ENCODE measurements at places on chromosomes 16 and 17.
A peak's percentile ranks its signal among the peaks of the same experiment; 100 is the strongest.

DNA sequence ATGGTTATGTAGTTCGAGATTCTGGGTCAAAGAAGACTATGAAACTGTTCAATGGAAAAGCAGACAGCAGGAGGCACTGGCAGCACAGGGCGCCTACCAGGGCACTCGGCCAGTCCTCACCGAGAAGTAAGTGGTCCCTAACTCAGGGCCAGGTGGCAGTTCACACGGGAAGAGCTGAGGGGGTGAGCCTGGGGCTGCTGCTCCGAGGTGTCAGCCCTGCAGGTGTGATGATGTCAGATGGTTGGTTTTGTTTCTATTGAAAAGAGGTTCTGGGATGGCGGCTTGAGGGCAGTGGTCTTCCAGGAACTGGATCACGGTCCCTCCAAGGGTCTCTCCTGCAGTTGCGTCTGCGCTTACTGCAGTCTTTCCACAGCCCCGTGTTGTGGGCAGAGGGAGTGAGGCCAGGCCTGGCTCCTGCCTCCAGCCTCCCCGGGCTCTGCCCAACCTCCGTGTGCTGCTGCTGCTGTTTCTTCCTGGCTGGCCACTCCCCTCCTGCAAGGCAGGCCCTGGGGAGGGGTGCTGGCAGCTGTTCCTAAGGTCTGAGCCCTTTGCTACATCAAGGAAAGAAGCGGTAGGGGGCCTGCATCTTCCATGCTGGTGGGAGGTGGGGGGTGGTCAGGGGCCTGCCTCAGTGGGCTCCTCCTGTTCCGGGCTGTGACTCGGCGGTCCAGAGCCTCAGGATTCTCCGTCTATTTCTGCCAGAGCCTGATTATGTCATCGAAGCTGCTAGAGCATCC, 22.6 kb downstream of the RNF213 start:
- no peak for ATAC-seq

DNA sequence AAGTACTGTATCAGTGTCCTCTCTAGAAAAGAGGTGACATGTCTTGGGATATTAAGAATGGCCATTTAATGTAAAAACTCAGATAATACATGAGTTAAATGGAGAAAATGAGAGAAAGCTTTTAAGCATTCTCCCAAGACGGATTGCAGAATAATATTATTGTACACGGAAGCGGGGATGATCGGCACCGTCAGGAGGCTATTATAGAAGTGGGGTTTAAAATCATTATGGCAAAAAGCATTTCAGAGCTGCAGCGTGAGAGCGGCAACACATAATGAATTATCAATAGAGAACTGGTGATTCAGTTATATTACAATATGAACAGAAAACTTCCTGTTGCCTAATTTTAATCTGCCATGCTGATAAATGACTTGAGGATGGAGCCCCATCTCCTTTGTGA, 261.7 kb upstream of the IRX3 start:
- ATAC-seq: no peak

DNA sequence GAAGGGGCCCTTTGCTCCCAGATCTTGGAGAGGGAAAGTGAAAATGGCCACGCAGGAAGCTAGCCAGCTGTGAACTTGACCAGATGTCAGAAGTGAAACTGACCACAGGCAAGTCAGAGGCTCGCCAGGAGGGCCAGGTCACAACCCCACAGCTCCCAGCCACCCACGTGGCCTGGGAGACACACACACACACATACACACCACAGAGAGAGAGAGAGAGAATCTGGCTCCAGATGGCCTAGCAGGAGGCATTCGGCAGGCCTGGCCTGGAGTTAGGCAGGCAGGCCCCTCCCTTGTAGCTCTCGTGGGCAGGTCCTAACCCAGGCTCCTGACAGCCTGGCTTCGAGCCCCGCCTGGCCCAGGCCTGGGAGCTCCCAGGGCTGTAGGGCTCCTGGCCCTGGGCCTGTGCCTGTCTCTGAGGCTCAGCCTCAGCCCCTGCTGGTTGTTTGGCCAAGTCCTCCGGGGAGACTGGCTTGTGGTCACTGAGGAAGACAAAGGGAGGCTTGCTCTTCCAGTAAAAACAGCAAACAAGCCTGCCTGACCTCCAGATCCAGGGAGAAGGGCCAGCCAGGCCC, 20.2 kb downstream of the NGFR start:
- no peak for ATAC-seq

DNA sequence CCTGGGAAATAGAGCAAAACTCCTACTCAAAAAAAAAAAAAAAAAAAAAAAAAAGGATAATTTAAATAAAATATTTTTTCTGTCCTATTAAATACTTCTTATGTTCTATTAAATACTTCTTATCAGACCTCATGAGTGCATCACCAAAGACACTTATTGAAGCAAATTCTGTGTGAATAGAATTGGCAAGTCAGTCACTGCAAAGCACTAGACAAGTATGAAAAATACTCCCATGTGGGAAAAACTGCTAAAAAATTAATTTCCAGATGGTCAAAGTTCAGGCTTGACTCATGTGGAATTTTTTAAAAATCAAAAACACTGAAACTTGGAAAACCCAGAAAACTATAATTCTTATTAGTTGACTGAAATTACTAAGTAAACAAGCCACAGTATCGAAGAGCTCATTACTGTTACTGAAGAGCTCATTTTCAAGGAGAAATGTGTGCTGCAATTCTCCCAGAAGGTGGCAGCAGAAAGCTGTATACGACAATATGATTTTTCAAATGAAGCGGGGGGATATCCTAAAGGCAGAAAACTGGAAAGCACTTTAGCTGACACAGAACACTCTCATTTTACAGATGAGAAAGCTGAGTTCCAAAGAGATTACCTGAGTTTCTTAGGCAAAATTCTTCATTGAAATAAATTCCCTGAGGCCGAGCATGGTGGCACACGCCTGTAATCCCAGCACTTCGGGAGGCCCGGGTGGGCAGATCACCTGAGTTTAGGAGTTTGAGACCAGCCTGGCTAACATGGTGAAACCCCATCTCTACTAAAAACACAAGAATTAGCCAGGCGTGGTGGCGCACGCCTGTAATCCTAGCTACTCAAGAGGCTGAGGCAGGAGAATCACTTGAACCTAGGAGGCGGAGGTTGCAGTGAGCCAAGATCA, 15.9 kb upstream of the FBXO47 start:
- ATAC-seq: peak; percentile 58

- ATAC-seq: no peak
Observed at GRCh38 chr17:50908140-50908859, 42.1 kb upstream of the TOB1 start.

DNA sequence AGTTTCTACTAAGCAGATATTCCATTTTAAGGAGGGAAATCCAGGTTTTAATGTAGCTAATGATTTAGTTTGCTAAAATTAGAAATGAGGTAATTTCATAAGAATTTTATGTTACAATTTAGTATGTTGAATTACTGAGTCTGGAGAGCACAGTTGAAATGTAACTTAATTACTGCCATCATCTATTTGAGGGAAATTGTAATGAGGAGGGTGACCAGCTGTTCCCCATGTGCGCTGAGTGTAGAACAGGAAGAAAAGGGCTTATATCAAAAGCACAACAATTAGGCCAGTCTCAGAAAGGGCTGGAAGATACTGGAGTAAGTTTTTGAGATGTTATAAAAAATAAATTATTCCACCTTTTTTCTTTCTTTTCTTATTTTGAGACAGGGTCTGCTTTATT, 735.1 kb upstream of the GOT2 start:
- ATAC-seq: no peak

DNA sequence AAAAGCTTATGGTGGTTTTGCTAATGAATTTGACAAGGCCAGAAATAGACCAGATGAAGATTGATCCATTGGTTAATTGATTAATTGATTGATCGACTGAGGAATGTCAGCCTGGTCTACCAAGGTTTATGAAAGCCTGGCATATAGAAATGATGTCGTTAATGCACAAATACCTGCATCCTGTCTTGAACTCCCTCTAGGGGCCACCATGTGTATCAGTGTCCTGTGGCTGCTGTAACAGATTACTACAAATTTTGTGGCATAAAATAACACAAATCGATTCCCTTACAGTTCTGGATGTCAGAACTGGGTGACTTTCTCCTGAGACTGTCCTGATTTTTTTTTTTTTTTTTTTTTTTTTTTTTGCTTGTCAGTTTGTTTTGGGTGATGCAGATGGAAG, 553.2 kb downstream of the MAF start:
- ATAC-seq: no peak

GRCh38 chr16:1673424-1674151, 4.5 kb upstream of the JPT2 start:
- no peak for ATAC-seq

DNA sequence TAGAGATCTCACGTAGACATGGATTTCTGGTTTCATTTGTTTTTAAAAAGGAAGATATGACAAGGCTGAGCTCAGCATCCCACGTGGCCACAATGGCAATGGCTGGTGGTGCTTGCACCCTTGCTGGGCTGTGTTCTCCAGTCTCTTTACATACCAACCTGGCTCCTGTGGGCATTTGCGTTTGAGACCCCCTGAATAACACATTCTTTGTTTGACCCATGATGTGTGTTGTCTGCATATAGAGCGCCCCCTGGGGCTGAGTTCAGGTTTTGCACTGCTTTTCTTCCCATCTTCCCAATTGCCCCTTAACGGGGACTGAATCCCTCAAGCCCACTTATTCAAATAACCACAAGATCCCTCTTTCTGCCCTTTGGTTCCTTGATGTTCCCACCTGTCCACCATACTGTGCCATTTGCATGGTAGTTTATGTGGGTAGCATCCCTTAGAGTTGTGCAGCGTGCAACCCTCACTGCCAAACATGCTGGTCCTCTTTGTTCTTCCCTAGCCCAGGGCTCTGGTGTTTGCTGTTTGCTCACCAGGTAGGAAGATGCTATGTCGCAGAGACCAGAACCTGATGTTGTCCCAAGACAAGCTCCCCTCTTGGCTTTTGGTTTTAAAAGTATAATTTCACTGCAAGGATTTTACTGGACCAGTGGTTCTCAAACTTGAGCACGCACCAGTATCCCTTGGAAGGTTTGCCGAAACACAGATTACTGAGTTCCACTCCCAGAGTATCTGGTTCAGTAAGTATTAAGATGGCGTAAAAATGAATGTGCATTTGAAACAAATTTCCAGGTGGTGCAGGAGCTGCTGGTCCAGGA, 38.5 kb upstream of the NKD1 start:
- no peak for ATAC-seq

DNA sequence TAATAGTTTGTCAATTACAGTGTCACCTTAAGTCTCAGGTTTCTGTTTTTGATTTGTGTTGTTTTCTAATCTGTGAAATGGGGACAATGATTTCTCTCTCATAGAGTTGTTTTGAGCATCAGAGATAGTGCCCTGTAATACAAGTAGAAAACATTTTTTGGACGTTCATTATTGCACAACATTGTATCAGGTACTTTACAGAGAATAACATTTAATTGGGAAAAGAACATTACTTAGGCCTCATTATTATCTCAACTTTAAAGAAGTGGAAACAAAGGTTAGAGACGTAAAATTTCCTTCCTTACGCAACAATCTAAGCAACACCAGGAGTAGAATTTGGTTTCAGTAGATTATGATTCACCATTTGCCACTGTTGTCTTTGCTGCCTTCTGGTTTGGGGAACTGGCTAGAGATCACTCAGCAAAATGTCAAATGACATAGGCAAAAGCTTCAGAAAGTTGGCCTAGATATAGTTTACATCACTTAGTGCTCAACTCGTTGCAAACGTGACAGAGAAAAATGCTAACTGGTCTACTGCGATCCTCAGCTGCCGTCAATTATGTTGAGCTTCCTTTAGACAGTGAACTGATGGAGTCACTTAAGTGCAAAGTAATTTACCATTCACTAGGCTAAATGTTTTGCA, 1026.8 kb downstream of the CDH11 start:
- no peak for ATAC-seq

- peak; percentile 9 for ATAC-seq
Observed at GRCh38 chr17:48612456-48612853, 1.6 kb upstream of the HOXB7 start.

DNA sequence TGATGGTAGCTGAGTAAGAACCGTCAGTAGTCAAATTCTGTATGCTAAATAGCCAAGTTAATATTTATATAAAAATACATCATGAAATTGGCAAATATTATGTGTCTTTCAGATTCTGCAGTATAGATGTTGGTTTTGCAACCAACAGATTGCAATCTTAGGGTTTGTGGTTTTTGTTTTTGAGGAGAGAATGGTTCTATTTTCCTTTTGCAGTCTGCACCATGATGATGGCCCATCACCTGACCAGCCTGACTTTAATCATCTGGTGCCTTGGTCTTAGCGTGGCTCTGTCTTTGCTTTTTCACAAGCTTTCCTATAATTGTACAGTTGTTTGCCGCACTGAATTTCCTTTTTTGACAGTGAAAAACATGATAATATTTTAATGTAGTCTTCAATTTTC, 50.7 kb downstream of the NUP93 start:
- ATAC-seq: no peak

DNA sequence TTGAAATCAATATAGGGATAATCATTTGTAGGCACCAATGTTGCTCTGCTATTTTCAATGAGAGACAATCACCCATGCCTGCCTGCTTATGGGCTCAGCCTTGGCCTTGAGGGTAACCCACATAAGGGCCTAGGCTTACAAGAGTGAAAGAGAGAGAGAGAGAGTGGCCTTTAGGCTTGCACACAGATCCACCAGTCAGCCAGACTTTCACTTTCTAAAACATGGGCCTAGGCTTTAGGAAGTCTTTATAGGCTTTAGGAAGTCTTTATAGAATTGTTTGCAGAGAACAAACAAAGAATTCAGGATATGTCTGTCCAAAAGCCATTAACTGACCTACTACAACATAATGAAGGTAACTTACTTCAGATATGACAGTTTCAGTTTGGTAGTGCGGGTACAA, 3.4 kb downstream of the ABCA9 start:
- ATAC-seq: no peak

DNA sequence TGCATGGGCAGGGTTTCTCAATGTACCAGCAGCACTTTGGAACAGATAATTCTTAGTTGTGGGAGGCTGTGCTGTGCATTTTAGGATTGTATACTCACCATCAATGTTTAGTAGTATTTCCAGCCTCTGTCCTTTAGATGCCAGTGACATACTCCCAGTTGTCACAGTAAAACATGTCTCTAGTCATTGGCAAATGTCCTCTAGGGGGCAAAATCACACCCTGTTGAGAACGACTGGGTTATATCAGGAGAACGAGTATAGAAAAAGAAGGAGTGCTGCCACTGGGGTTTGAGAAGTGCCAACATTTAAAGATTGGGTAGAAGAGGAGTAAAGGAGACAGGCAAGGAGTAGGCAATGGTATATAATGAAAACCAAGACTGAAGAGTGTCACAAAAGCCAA, 37.9 kb upstream of the SMIM36 start:
- no peak for ATAC-seq

GRCh38 chr16:88681084-88681680, 5.1 kb downstream of the SNAI3 start:
- no peak for ATAC-seq

GRCh38 chr17:841313-841712, 59.2 kb downstream of the MRM3 start:
- ATAC-seq: no peak

GRCh38 chr16:84976644-84977400, 34.5 kb downstream of the ZDHHC7 start:
- ATAC-seq: no peak

All from activated CD4-positive, CD25-positive, alpha-beta regulatory T cell treated with anti-CD3 and anti-CD28 coated beads, Interleukin-2, amount 50 U/mL, for 24 hours (primary cell).